ENCODE measurements at places on chromosomes 13 and 19. TPM values are rescaled to one million over a fixed set of nuclear protein-coding genes. Genes with fewer than 3 reads are reported as not detected.

- no peak for ATAC-seq
These were observed 22.0 kb upstream of the SLC7A9 start for GRCh38 chr19:32891609-32892008.

DNA sequence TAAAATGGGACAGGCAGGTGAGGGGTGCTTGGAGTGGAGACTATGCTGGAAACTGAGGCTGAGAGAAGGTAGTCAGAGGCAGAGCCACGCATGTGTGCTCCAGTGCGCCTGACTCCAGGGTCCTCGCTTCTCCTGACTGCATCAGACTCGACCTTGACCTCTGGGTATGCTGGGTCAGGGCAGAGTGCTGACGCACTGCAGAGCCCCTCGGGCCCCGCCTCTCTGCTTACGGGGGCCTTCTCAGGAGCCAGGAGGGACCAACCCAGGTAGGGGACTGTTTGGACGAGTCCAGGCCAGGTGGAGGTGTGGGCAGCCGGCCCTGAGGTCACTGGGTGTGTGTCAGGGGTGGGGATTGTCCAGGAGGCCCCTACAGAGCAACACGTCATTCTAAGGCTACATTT lies 22.9 kb upstream of the SLC7A10 start:
- ATAC-seq: no peak

GRCh38 chr13:24152292-24153214 lies 8.0 kb upstream of the SPATA13 start:
- no peak for ATAC-seq

- peak; percentile 23 for ATAC-seq
These were observed 40.8 kb downstream of the IER2 start for GRCh38 chr19:13190781-13191540.

DNA sequence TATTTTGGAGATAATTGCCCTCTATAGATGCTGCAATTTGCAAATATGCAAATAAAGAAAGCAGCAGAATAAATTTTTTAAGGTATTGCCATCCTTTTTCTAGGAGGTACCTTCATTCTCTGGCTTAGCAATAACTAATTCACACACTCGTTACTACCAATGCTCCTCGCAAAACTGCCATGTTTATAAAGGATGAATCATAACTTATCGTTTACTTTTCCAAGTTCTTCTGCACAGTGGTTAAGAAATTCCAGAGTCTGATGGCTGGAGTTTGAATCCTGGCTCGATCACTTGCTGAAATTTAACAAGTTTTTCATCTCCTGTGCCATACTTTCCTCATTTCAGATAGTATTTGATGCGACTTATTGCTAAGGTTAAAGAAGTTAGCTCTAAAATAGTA lies 708.6 kb upstream of the KLHL1 start:
- no peak for ATAC-seq

GRCh38 chr19:15062036-15062435 lies 12.8 kb downstream of the CASP14 start:
- no peak for ATAC-seq

Gene CLDND2
- total RNA-seq: 1.4 TPM

Gene PRODH2
- 0.32 TPM for total RNA-seq

DNA sequence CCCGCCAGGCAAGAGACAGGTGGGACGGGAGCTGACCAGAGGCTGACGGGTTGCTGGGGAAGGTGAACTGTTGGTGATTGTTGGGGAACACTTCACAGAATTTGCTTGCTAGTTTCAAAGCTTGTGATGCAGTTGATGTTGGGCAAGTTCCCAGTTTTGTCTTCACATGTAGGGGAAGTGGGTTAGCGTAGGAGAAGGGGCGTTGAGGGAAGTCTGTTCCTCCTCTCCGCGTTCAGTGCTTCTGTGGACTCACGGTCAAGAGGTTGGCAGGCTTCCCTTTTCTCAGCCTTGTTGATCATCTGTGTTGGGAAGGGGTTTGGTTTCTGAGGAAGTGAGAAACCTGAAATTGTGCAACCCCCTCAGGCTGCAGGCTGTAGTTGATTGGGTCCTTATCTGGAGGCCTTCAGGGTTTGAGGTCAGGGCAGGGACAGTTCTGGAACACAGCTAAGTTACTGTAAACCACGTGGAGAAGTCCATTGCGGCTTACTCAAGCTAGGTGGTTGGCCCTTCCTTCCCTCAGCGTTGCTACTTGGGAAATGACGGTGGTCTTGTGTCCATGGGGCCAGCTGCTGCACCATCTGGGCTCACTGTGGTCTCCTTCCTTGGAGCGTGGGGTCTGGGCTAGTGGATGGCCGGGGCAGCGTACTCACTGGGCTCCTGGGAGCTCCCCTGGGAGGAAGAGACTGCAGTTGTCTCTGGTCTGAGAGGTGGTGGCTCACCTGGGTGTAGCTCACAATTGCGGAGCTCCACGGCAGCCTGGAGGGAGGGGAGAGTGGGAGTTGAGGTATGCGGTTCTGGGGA lies 7.5 kb downstream of the RPS9 start:
- ATAC-seq: peak; percentile 1

Gene FGF21
- total RNA-seq: 0.16 TPM

Gene ZNF28
- total RNA-seq: 11.6 TPM

DNA sequence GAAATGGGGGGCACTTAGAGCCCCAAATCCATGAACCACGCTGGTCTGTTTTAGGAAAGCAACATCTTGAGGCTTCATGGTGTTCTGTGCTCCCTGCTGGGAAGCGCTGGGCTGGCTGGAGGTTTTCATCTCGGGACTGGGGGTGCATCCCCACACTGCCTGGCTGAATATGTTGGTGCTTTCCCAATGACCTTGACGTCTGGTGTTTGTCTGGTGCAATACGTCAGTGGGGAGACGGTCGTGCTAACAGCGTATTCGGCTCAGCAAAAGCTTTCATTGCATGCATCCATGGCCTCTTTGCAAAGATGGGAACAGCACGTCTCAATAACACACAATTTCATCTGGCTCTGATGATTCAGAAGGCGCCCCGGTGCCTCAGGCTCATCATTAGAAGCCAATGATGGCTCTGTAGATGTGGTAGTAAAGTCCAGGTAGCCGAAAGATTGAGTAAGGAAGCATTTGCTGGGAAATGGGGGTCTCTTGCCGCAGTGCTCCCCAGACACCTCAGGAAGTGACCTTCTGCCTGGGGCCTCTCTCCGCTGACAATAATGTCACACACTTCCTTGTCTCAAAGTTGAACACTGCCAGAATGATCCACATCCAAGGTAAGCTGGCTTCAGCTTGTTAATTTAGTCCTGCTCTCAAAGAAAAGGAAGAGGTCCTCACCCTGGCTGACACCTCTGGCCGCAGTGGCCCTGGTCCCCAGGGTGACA lies 97.7 kb downstream of the ING1 start:
- no peak for ATAC-seq

Gene KIR2DL1
- total RNA-seq: 0.09 TPM

- peak; percentile 57 for ATAC-seq
These were observed 22.2 kb downstream of the AP2S1 start for GRCh38 chr19:46828484-46828883.

DNA sequence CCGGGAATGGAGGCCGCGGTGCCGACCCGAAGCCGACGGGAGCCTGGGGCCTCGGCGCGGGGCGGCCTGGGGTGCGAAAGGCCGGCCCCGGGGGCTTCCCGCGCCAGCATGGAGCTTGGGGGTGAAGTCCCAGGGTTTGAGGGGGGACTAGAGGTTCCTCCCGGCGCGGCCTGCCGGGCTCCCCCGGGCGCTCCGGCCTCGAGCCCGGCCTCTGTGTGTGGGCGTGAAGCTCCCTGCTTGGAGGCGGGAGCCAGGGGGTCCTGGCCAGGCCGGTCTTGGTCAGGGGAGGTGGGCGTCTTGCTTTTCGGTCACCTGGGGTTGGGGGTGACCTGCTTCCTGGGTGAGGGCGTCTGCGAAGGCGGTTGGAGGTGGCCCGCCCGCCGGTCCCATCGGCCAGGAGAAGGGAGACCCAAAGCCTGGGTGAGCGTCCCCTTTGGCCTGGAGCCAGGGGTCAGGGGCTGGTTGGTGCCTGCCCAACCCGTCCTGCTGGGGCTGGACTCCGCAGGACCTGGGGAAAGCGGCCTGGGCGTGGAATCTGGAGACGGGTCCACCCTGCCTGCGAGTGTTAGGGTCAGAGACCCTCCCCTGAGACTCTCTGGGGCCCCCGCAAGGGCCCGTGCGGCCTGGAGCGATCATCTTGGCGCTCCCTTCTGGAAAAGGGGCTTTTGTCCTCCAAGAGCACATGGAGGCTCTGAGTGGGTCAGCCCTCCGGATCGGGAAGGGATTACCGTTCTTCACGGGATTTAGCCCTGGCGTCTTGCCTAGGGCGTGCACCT lies 535 bp downstream of the BSG start:
- peak; percentile 22 for ATAC-seq

Gene IRF3
- total RNA-seq: 110 TPM

- no peak for ATAC-seq
These were observed 14.4 kb upstream of the GIPR start for GRCh38 chr19:45653634-45654033.

Gene HNRNPM
- total RNA-seq: 77.3 TPM

Gene SLITRK1
- 10.5 TPM for total RNA-seq

- ATAC-seq: peak; percentile 27
These were observed 874 bp downstream of the TRIM28 start for GRCh38 chr19:58544591-58545285.

Gene PEAK3
- total RNA-seq: 0.55 TPM

DNA sequence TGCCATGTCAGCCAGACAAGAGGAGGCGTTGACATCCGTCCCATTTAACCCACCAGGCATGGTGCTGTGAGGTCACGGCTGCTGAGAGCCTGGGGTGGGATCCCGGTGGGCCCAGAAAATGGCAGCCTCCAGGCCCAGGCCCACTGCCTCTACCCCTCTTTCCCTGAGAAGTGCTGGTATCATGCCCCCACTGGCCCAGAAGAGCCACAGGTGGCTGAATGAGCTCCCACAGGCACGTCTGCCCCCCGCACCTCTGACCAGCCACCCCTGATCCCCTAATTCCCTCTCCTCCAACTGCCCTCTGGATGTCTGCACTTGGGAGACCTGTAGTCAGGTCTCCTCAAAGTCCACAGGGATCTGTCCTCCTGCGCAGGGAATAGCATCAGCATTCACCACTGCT lies 37.3 kb upstream of the KCTD15 start:
- ATAC-seq: no peak

DNA sequence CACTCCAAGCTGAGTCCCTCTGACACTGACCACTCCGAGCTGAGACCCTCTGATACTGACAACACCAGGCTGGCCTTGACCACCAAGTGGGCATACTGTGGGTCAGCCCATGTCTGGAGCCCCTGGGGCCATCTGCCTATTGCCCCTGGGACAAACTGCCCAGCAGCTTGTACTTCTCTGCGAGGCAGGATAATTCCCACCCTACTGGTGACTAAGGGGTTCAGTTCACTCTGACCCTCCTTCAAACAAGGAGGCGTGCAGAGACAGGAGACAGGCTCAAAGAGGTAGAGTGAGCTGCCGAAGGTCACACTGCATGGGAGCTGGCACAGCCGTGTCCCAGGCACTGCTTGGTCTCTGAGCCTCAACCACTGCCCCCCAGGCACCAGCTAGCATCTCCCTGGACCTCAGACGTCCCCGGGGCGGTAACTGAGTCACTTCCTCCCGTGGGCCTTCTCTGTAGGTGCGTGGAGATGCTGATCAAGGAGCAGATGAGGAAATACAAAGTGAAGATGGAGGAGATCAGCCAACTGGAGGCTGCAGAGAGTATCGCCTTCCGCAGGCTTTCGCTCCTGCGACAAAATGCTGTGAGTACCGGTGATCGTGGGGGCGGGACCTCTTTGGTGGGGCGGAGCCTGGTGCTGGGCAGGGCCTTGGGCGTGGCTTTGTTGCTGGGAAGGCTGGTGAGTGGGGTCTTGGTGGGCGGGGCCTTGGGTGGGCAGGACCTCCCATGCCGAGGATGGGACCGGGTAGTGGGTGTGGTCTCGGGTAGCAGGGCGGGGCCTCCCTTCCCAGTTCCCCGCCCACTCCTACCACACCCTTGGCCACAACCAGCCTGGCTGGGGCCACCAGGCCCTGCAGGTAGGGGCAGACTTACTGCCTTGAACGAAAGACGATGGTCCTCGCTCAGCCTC lies 5.8 kb upstream of the USE1 start:
- peak; percentile 69 for ATAC-seq

Gene ZNF541
- total RNA-seq: not detected

GRCh38 chr13:95568131-95568530 lies 15.6 kb downstream of the CLDN10 start:
- no peak for ATAC-seq

- no peak for ATAC-seq
These were observed 67.3 kb upstream of the SACS start for GRCh38 chr13:23500849-23501248.

DNA sequence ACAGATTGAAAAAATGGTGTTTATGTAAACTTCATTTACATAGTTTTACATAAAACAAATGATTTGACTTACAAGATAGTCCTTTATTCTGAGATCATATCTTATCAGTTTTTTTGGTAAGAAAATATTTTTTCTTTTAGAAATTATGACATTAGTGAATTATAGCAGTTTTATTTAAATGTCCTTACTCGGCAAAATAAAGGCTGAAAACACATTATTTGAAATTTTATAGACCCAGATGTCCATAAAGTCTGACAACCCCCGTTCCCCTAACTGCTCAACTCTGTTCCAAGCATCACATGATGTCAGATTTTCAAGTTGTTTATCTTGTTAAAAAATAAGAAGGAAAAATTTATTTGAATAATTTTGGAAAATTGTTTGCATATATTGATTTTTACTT lies 46.7 kb upstream of the RFC3 start:
- no peak for ATAC-seq

DNA sequence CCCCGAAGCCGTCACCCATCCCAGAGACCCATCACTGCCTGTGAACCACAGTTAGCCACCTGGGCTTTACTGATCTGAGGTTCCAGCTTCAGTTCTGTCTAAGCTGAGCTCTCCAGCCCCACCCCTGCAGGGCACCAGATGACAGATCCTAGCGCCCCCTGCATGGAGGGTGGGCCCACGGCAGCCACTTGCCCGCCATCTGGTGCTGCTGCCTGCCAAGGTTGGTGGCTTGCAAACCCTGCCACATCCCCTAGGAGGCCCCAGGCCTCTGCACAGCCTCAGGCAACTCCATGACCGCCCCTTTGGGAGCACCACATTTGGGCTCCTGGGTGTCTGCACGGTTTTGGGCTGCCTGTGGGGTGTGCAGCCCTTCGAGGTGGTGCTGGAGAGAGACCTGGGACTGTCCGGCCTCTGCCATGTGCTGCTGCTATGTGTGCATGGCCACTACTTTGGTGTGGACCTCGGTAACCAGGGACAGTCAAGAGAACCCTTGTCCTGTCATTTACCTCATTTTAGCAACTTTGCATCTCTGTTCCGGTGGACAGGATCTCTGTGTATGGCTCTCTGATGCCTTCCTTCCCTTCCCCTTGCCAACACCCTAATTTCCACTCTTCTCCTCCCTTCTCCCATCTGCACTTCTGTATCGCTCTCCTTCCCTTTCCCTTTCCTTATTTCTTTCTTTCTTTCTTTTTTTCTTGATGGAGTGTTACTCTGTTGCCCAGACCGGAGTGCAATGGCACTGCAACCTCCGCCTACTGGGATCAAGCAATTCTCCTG lies 17.4 kb upstream of the SDHAF1 start:
- ATAC-seq: no peak

- no peak for ATAC-seq
These were observed 94.5 kb downstream of the GNG7 start for GRCh38 chr19:2607712-2608601.

GRCh38 chr19:19943848-19944582 lies 43.3 kb downstream of the ZNF93 start:
- no peak for ATAC-seq
